Fibroblast of skin of scalp (primary cell): ENCODE measurements at places on chromosomes 12 and 14.

DNA sequence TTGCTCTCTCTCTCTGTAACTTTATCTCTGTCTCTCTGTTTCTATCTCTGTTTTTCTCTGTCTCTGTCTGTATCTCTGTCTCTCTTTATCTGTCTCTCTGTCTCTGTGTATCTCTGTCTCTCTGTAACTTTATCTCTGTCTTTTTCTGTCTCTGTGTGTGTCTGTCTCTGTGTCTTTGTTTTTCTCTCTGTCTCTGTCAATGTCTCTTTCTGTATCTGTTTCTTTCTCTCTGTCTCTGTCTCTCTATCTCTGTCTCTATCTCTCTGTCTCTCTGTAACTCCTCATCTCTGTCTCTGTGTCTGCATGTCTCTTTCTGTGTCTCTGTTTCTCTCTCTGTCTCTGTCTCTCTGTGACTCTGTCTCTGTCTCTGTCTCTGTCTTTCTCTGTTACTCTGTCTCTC, 51.7 kb downstream of the TMEM121 start:
- no peak for DNase-seq

- no peak for DNase-seq
Observed at GRCh38 chr12:56449622-56449984, 377 bp upstream of the TIMELESS start.

- DNase-seq, result peak; percentile 35
Observed at GRCh38 chr14:100850841-100851585, 25.1 kb downstream of the MEG3 start.

DNA sequence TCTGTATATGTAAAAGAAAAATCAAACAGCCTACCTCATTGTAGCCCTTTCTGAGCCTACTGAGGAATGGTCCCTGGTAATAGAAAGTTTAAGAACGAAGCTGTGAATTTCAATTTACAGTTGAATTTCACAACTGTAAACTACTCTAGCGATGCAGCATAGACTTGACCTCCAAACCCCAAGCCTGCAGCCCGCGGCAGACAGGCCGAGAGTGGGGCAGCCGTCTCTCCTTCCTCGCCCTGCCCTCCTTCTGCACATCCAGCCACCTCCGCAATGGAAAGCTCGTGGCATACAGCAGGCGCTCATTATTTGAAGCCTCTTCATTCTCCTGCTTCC, 15.3 kb downstream of the RNASE2 start:
- DNase-seq, result no peak

DNA sequence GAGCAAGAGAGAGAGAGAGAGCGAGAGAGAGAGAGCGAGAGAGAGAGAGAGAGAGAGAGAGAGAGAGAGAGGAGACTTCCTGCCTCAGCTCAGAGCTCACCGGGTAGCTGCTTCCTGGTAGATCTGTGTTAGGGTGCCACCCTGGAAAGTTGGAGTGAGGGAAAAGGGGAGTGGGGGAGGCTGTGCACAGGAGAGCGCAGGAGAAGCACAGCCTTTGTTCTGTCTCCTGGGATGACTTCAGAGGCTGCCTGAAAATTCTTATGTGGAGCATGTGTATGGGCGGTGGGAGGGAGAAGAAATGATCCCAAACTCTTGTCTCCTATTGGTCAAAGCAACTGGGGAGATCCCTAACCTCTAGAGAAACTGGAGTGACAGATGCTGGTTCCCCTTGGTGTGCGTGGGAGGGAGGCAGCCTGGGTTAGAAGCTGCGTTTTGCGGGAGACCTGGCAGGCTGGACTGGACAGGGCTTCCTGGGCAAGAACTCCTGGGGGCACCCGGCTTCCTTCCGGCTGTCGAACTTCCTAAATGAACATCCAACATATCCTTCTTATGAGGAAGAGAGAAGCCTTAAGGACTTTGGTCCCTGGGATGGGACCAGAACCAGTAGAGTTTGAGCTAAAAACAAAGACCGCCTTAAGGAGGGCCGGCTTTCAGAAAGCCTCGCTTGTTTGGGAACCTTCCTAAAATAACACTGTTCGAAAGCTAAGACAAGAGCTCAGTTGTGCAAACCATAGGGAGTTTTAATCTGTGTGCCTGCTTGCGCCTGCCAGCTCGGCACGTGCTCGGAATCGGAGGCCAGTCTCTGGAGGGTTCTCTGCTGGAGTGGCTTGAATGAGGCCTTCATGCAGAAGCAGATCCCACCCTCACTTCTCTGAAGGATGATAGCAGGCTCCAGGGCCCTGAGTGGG, 30.4 kb upstream of the BEGAIN start:
- DNase-seq, result peak; percentile 15

GRCh38 chr14:93011141-93011529, 88.2 kb downstream of the CHGA start:
- no peak for DNase-seq

- DNase-seq, result no peak
Observed at GRCh38 chr12:18823461-18823860, 85.5 kb downstream of the CAPZA3 start.

- peak; percentile 48 for DNase-seq
Observed at GRCh38 chr12:57148469-57149244, 1.2 kb upstream of the LRP1-AS start.

GRCh38 chr12:26028953-26029735, 70.7 kb downstream of the RASSF8 start:
- DNase-seq, result peak; percentile 63

- no peak for DNase-seq
Observed at GRCh38 chr14:22410497-22410896, 178.5 kb downstream of the DAD1 start.

GRCh38 chr12:131929581-131930456, 743 bp downstream of the PUS1 start:
- no peak for DNase-seq

DNA sequence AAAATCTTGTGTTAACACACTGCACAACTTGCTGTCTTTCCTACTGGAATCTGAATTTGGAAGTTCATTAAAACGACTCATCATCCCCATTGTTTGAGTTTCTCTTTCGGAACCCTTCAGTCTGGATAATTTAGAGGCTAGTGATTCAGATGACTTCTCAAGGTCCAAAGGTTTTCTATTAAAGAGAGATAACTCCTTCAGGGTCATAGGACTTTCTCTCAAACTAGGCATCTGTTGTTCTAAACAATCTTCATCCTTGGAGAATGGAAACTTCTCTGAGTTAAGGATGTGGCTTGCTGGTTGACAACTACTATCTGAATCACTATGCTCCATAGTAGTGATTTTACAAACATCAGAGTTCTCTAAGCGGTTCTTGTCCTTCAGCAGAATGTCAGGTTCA, 4.4 kb downstream of the MLH3 start:
- no peak for DNase-seq

DNA sequence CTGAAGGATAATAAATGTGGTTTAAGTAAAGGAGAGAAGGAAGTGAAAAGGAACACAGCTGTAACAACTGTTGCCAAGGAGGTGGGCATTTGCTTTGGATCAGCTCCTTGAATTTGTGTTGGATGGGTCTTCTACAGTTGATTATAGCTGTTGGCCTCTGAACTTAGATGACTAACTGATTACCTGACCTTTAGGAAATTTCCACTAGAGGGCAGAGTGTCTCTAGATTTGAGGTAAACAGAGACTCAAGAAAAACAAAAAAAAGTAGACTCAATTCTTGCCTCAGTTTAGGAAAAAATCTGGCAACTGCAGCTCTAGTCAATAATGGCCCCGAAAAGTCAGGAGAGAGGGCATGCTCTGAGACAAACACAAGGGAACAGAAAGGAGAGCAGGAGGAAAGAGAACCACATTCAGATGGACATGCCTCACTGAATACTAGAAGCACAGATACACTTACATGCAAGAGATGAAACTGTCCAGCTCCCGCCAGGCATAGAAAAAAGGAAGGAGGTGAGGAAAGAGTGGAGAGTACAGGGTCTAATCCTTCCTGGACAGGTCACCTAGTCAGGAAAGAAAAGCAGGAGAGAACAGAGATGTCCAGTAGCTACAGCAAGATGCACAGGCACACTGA, 20.6 kb downstream of the COX14 start:
- DNase-seq, result peak; percentile 56

DNA sequence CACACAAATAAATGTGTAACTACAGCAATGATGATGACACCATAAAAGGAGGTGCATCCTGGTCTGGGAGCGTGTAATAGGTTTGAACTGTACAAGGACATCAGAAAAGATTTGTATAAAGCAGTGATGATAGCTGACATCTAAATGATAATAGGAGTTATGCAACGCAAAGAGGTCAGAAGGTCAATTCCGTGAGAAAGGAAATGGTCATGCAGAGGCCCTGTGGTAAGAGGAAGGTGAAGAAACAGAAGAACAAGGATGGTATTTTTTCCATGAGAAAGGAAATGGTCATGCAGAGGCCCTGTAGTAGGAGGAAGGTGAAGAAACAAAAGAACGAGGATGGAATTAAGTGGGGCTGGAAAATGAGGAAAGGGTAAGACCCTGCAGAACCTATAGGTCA, 106.7 kb upstream of the TMPO start:
- no peak for DNase-seq

GRCh38 chr12:76055393-76055792, 23.8 kb upstream of the PHLDA1 start:
- DNase-seq, result no peak

- no peak for DNase-seq
Observed at GRCh38 chr14:104441275-104442106, 138.1 kb upstream of the C14orf180 start.

GRCh38 chr14:65286443-65286842, 126.1 kb upstream of the FUT8 start:
- DNase-seq, result peak; percentile 41
